Activated CD4-positive, alpha-beta memory T cell treated with anti-CD3 and anti-CD28 coated beads for 36 hours (primary cell): ENCODE measurements at places on chromosomes 7 and 10.

DNA sequence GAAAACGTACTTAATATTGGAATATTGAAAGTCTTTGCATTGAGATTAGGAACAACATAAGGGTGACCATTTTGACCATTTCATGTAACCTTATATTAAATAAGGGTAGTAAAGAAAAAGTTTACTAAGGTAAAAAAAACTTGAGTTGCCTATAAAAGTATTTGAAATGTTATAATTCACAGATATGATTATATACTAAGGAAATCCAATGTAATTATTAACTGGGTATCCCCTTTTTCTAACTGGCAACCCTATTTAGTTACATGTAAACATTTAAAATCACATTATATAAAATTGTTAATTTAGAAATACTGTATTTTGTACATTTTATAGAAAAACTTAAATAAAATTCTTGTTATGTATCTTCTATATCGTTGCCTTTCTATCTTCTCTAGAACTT is 64.2 kb downstream of the TRIM24 start:
- DNase-seq: no peak

GRCh38 chr7:101620991-101621390 is 8.1 kb downstream of the MYL10 start:
- DNase-seq: no peak

GRCh38 chr7:45123913-45124710 is 12.6 kb upstream of the TBRG4 start:
- no peak for DNase-seq

GRCh38 chr7:52285689-52286088 is 749.7 kb upstream of the POM121L12 start:
- no peak for DNase-seq

GRCh38 chr10:23404461-23404980 is 34.4 kb upstream of the OTUD1 start:
- no peak for DNase-seq

- DNase-seq: no peak
Measured at GRCh38 chr10:126017961-126018560, 121.7 kb downstream of the FANK1 start.
